ENCODE measurements at places on chromosomes 7 and 10.
A peak's percentile ranks its signal among the peaks of the same experiment; 100 is the strongest.

DNA sequence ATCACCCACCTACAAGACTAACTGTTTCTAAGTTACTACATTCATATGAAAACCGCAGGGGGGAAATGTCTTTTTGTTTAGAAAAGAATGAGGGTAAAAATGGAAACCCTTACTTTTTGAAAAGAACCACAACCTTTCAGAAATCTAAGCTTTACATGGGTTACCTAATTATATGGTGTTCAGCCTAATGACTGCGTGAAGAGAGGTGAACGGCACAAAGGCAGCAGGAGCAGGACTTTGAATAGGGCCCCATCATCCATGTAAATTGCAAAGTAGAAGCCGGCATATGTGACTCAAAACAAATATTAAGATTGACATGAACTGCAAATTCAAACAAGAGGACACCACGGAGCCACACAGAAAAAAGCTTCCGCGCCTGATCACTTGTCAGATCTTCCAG, 25.1 kb downstream of the NEBL start:
- no peak for DNase-seq

GRCh38 chr7:133808493-133808866, 318.7 kb upstream of the LRGUK start:
- DNase-seq, result no peak

DNA sequence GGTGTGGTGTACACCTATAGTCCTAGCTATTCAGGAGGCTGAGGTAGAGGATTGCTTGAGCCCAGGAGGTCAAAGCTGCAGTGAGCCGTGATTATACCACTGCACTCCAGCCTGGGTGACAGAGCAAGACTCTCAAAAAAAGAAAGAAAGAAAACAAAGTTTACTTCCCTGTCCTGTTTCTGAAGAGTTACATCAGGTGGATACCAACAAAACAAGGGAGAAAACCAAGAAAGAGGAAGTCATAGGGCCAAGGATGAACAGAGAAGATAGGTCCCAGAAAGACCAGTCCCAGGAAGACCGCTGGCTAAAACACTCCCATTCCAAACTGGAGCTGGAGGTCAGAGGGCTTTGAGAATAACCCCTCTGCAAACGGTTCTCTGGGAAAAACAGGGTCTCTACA, 13.5 kb downstream of the MACROH2A2 start:
- DNase-seq, result no peak

- no peak for DNase-seq
Observed at GRCh38 chr7:27189295-27189996, 4.4 kb upstream of the HOXA11 start.

DNA sequence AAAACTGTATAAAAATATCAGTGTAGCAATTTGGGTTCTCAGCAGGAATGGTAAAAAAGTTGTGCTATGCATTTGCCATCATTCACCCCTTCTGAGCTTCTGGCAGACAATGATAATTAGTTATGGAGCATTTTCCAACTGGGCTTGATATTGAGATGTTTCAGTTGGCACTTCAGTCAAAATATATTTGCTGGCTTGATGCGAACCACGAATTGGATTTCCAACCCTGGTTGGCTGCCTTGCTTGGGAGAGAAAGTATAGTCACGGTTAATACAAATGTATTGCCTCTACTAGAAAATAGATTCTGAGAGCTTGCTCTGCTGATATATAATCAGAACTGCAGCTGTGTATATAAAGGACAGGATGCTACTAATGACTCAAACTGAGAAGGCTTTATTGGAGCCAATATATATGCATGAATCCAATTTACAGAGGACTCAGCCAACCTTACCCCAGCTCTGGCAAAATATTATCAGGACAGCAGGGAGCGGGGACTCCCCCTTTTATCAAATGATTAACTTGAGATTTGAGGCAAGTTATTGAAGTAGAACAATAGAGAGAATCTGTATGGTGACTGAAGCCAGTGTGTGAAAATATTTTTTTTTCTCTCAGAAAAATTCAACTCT, 219.8 kb upstream of the SMIM30 start:
- no peak for DNase-seq

GRCh38 chr10:86918022-86918471, 39.4 kb downstream of the MMRN2 start:
- no peak for DNase-seq

DNA sequence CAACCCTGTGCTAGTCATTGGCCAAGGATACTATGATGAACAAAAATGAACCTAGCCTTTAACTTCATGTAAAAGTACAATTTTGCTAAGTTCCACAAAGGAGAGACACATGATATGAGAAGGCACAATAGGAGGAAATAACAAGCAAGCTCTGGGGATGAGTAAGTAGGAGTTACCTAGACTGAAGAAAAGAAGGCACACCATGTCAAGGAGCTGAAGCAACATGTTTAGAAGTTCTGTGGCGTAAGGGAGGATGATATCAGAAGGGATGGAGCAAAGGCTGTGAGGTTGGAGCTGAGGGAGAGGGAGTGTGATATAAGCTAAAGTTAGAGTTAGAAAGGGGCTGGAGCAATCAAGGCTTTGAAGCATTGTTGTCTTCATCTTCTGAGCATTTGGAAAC, 25.6 kb downstream of the KIFBP start:
- DNase-seq, result no peak

DNA sequence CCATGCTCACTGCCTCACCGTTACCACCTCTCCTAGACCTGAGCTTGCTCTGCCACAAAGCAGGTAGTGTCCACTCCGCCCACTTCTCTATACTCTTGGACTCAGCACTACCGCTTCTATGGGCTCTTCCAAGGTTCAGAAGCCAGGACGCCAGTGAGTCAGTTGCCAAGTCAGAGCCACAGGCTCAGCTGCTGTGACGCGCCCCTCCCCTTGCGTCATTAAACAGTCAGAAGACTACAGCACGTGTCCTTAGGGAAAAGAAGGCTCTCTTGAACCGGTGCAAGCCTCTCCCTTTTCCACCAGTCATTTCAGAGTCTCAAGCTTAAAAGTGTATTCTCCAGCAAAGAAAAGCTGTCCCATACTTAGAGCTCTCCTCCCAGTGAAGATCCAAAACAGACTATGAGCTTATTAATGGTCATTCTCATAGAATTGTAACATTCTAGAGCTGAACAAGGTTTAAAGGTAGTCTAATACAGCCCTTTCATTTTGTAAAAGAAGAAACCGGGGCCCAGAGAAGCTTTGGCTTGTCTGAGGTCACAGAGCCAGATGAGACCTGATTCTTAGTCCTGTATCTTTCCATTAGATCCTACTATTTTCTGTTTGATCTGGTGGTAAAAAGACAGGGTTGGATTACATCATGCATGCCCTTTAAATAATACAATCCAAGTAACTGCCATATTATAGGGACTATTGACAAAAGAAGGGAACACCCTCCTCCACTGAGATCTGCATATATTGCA, 40.9 kb upstream of the MET start:
- DNase-seq, result no peak

DNA sequence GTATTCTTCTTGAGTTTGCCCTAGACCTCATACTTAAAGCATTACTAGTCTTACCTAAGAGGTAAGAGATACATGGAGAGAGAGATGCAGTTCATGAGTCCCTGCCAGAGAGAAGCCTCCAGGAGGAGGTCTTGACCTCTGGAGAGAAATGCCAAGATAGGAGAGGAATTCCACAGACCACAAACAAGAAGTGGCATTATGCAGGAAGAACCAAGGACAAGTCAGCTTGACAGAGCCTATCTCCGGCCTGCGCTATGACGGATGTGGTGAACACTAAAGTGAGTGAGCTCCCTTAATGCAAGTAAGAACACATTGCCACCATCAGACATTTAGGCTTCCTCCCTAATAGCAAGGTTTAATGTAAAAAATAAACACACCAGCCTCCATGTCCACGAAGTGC, 27.9 kb upstream of the COL1A2 start:
- no peak for DNase-seq

DNA sequence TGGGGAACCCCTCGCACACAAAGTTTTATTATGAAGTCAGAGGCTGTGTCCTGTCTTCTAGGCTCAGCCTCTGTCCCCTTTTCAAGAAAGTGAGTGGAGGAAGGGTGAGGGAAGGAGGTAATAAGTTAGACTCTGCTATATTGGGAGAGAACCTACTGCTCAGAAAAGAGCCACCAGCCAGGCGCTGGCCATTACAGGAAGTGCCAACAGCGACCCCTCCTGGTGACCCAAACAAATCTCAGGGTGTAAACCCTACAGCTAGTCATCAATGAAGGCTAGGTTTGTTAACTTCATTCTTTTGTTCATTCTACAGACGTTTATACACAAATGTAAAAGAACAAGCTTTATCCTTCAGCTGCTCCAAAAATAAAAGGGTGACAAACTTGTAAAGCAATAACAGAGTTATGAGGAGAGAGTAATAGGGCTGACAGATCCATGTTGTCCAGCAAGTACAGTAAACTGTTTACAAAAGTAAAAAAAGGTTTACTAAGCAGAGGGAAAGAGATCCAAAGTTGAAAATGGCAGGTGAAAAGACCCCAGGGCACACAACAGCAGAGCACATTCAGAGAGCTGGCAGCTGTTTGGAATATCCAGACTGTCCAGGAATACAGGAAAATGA, 82.7 kb downstream of the FAM204A start:
- DNase-seq, result no peak

- DNase-seq, result no peak
Observed at GRCh38 chr7:15932318-15932717, 245.8 kb upstream of the MEOX2 start.

DNA sequence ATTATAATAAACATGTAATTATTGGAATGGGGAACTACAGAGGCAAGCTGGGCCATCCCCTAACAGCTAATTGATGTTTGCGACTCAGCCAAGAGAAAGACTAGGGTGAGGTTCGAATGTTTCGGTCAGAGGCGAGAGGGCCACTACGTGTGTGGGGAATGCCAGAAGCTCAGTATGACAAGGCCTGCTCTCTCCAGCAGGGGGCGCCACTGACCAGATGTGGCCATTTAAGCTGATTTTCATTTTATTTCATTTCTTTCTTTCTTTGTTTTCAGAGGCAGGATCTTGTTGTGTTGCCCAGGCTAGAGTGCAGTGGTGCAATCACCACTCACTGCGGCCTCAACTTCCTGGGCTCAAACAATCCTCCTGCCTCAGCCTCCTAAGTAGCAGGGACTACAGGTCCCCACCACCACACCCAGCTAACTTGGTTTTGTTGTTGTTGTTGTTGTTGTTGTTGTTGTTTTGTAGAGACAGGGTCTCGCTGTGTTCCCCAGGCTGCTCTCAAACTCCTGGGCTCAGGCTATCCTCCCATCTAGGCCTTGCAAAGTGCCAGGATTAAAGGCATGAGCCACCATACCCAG, 38.1 kb downstream of the TMEM130 start:
- peak; percentile 11 for DNase-seq

DNA sequence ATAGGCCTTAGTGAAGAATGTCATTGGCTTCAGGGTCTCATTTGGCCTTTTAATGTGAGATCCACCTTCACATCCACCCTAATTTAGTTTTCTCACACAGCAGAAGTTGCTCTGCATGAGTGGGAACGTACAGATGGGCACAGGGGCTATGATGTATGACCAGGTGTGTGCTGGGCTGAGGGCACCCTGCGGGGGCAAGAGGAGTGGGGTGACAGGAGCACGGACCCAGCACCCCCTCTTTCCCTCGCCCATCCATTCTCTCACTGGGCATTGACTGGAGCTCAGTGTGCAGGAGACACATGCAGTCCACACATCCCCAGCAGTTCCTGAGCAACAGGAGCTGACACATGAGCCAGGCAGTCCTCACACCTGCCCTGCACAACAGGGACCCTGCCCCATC, 95.1 kb upstream of the PPP2R2D start:
- DNase-seq, result no peak

GRCh38 chr10:121772884-121773283, 154.9 kb downstream of the ATE1 start:
- no peak for DNase-seq

- no peak for DNase-seq
Observed at GRCh38 chr10:95241533-95241932, 47.5 kb downstream of the ACSM6 start.

DNA sequence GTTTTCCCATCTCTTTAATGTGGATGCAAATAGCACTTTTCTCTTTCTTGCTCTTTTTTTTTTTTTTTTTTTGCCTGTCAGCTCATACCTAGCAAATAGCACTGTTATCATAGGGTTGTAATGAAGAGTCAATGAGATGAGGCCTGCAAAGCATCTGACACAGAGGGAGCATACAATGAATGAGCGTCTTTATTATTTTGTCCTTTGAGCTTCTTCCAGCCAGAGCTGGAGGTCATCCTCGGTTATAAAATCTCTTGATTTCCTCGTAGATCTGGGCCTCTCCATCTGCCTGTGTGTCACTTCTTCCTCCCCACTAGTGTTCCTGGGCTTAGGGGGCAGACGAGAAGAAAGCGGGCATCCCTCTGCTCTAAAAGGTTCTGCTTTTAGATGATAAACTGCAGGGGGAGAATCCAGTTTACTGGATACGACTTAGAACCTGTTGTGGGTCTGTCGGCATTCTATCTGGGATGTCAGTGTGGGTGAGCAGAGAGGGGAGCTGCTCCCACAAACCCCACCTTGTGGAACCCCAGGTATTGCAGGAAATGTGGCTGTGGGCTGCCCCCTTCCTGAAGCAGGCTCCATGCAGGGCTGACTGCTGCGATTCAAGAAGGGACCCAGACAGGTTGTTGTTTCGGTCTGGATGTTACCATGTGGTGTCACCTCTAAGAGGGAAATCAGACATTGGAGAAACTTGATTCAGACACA, 135.8 kb upstream of the GPR26 start:
- no peak for DNase-seq

GRCh38 chr7:46089281-46089680, 168.2 kb upstream of the IGFBP3 start:
- no peak for DNase-seq

GRCh38 chr7:6705959-6706665, 635 bp downstream of the ZNF12 start:
- no peak for DNase-seq

DNA sequence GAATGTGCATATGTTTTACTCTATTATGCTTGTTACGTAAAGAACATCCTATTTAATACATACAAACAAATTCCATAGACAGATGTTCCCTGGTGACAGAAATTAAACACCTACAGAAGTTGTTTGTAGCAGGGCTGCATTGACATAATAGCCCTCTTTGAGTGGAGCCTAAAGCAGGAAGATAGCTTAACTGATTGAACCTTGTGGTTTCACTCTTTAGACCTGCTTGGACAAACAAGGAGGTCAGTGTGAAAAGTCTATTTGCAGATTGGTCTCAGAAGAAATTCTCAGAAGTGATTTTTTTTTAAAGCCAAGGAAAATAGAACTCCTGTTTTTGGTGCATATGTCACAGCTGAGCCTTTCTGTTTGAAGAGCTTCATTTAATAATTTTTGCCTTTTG, 121.3 kb downstream of the PPP1R9A start:
- no peak for DNase-seq

- no peak for DNase-seq
Observed at GRCh38 chr10:16992611-16993119, 136.9 kb downstream of the CUBN start.

GRCh38 chr10:117509573-117509972, 33.0 kb upstream of the EMX2 start:
- DNase-seq, result no peak

- no peak for DNase-seq
Observed at GRCh38 chr7:16587790-16588189, 57.8 kb downstream of the ANKMY2 start.

DNA sequence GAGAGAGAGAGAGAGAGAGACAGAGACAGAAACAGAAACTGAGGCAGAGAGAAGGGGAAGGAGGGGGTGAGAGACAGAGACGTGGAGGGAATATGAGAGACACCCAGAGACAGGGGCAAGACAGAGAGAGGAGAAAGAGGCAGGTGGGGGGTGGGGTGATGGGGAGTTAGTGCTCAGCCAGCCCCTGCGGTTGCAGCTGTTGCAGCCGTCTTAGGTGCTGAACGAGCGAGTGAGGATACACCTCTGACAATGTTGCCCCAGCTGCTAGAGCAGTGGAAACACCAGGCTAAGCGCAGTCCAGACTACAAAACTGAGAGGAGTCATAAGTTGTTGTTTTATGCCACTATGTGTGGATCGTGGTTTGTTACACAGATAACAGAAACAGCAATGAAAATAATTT, 328.2 kb upstream of the SHH start:
- no peak for DNase-seq

Measured in NCI-H1694 treated with DMSO at 0.1 percent for 48 hours (cell line).